ENCODE measurements at places on chromosomes 7 and 10.
A peak's percentile ranks its signal among the peaks of the same experiment; 100 is the strongest.

DNA sequence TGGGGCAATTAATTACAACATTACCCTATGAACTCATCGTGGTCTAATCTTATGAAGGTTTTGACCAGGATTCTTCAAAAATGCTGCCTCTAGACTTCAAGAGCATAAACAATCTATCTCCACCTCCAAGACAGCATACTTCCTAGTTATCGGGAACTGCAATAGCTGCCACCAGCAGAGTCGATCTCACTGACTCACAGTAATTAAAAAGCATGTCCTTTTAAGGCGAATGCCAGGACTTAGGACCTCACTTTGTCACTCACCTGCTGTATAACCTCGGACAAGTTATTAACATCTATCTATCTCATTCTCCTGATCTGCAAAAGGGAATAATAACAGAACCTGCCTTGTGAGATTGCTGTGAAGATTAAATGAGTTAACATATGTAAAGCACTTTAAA lies 666.0 kb upstream of the COBL start:
- no peak for DNase-seq

DNA sequence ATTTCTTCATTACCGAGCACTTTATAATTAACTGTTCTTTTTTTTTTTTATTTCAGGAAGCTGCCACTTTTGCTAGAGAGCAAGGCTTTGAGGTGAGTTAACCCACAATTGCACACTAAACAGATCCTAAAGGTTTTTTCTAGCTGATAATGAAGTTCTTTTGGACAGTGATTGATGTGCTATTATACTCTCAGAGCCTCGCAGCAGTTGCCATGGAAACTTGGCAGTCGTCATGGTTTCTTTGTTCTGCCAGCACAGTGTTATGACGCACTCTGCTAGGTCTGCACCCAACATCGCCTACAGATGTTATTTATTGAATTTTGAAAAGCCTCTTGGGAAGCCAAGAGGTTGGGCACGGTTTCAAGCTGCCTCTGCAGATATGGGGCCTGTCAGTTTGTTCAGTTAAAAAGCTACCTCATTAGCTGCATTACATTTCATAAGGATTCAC lies 237.2 kb upstream of the KAT6B start:
- no peak for DNase-seq

DNA sequence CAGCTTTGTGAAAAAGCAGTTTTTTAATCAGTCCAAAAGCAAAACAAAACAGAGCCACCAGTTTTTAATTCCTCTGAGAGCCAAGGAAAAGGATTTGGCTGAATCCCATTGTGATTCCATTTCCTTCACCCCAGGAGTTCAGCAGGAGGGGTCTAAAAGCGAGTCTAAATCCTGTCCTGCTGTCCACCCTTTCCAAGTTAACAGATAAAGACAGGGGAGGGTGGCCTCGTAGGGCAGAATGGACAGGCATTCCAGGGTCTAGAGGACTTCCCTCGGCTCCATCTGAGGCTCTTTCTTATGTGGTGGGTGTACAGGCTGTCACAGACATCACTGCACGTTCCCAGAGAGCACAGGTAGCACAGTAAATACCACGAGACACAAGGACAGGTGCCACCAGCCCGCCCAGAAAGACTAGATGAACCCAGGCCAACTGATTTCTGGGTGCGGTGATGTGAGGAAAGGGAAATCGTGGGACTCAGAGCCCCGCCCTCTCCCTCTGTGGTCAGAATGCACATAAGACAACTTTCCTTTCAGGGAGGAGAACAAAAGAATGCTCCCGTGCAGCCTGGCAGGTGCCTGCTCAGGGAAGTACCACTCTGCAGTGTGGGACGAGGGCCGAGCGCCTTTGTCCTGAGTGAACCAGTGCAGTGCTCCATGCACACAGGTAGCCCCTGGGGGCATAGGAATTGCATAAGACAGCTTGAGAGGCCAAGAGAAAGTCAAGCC lies 119.7 kb downstream of the ABLIM1 start:
- no peak for DNase-seq

DNA sequence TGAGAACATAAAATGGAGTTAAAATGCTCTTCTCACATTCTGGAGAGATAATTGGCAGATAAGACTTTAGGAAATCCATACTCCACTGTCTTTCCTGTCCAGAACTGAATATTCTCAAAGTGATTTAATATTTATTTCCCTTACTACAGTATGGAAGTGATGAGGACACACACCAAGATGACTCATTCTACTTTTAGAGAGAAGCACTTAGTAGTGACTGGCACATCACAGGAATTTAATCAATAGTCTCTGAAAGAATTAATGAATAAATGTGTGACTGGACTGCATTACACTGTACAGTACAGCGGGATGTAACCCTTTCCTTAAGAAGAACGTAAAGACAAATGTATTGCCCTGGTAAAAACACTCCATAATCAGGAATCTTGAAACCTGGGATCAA lies 116.7 kb downstream of the SEMA3E start:
- DNase-seq = peak; percentile 7

DNA sequence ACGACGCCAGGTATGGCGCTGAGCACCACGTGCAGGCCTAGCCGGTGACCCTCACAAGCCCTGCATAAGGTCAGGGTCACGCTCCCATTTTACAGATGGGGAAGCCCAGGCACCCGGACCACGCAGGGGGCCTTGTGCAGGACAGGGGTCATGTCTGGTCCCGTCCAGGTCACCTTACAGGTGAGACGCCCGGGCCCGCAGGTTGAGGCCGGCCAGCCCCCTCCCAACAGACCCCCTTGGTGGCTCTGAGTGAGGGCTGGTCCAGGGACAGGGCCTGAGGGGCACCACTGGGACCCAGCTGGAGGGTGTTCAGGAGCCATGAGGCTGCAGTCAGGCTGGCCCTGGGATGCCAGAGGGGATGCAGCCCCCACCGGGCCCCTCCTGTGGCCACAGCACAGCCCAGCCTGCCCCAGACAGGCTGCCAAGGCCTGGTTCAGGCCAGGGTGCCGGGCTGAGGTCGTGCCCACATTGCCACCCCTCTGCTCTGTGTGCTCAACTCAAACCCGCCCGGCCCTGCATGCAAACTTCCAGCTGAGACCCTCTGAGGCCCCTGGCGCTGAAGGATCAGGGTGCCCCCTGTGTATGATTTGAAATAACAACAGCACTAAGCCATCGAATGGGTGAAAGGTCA lies 69.0 kb downstream of the PWWP2B start:
- no peak for DNase-seq

GRCh38 chr7:107609811-107610261 lies 29.8 kb downstream of the BCAP29 start:
- no peak for DNase-seq

- no peak for DNase-seq
These were observed 183.1 kb downstream of the EXOC4 start for GRCh38 chr7:133436014-133436428.

DNA sequence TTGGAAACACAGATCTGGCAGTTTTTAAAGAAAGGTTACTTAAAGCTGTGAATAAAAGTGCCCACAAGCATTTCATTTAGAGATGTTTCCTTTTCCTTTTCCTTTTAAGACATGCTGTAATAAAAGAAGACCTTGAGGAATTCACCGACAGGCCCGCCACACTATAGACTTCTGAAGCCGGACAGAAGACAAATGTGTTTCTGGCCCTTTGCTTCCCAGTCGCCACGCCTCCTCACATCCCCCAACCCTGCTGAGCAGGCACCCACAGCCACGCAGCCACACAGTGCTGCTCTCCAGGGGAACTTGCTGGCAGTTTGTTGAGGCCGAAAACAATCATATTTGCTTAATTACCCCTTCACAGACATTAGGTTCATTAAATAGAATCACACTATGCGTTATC lies 83.4 kb downstream of the SLC25A13 start:
- no peak for DNase-seq
